ENCODE measurements at places on chromosomes 3 and 15. TPM values are rescaled to one million over a fixed set of nuclear protein-coding genes. Genes with fewer than 3 reads are reported as not detected.

GHSR gene
- not detected for total RNA-seq

PROK2 gene
- total RNA-seq: not detected

BSN gene
- total RNA-seq: 0.13 TPM

PPARG gene
- total RNA-seq: 2.5 TPM

TARS3 gene
- 15.2 TPM for total RNA-seq

DNA sequence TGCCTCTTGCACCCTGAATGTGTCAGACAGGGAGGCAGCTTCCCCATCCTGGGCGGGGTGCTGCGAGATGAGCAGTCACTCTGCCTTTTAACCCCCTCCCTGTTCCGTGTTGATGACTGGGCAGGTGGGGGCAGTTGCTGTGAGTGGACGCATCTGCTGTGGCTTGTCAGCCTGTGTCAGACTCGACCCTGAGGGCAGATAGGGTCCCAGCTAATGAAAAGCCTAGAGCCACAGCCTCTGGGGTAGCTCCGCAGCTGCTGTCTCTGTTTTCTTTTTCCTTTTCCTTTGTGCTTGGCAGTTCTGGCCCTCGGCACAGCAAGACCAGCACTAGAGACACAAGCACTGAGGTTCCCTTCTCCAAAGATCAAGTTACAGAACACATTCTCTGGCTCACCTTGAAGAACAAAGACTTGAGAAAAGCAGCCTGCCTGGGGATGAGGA, 43.0 kb upstream of the GLCE start:
- no peak for DNase-seq

GRCh38 chr3:139284221-139284620, 59.6 kb upstream of the MRPS22 start:
- no peak for DNase-seq

GRCh38 chr3:185677146-185677829, 91.2 kb downstream of the SENP2 start:
- no peak for DNase-seq

DNA sequence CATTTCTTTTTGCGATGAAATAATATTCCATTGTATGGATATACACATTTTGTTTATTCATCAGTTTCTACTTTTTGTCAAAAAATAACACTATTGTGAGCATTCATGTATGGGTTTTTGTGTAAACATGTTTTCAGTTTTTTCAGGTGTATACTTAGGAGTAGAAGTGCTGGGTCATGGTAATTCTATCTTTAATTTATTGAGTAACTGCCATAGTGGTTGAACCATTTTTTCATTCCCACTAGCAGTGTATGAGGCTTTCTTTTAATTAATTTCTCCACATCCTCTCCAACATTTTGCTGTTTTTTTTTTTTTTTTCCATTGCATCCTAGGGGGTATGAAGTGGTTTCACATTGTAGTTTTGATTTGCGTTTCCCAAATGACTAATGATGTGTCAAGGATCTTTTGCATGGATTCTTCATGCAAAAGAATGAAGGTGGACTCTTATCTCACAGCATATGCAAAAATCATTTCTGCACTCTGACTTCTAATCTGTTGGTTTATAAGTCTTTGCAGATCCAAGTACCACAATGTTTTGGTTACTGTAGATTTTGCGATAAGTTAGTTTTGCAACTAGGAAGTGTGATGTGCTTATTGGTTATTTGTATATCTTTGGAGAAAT, 12.6 kb downstream of the ATP2C1 start:
- no peak for DNase-seq

GRCh38 chr3:42157540-42158538, 66.7 kb downstream of the TRAK1 start:
- DNase-seq: no peak

GRCh38 chr3:11680509-11680908, 36.8 kb upstream of the VGLL4 start:
- DNase-seq: no peak

GRCh38 chr15:36495456-36495991, 83.9 kb upstream of the CDIN1 start:
- no peak for DNase-seq

- no peak for DNase-seq
Observed at GRCh38 chr3:107987036-107987939, 103.5 kb downstream of the CD47 start.
